Left lung (tissue), 14 donors: ENCODE measurements at places on chromosomes 5 and 9. TPM values are rescaled to one million over a fixed set of nuclear protein-coding genes. Genes with fewer than 3 reads are reported as not detected.

Gene NR2F1-AS1
- 10.5 TPM for total RNA-seq

Gene HK3
- total RNA-seq, result 97.0 TPM

Gene MRPS30
- total RNA-seq, result 36.3 TPM

Gene MLANA
- not detected for total RNA-seq

Gene TMEM161B
- 13.6 TPM for total RNA-seq

Gene SCAMP1
- total RNA-seq, result 34.6 TPM

Gene PCDHB14
- 2.6 TPM for total RNA-seq

Gene TIMD4
- 0.32 TPM for total RNA-seq

Gene FOXD4L4
- total RNA-seq, result 0.50 TPM

Gene S100Z
- total RNA-seq, result 0.60 TPM

Gene FBP2
- not detected for total RNA-seq

Gene TMEM38B
- 11.6 TPM for total RNA-seq

Gene RMRP
- total RNA-seq, result 27,227 TPM

Gene TEK
- 20.3 TPM for total RNA-seq

Gene MAMDC2
- 23.6 TPM for total RNA-seq

Gene PLEKHG4B
- total RNA-seq, result 1.2 TPM

Gene KIF27
- total RNA-seq, result 8.8 TPM

Gene GFI1B
- 0.18 TPM for total RNA-seq

Gene OSMR
- 87.8 TPM for total RNA-seq

Gene DEPDC1B
- total RNA-seq, result 1.3 TPM

Gene MYORG
- 6.9 TPM for total RNA-seq

Gene IFNK
- not detected for total RNA-seq

Gene MARVELD2
- total RNA-seq, result 38.3 TPM

Gene SERINC5
- total RNA-seq, result 57.0 TPM

Gene GPR151
- total RNA-seq, result not detected

Gene ASS1
- total RNA-seq, result 76.7 TPM

Gene HAPLN1
- total RNA-seq, result 0.73 TPM

Gene TAF11L14
- not detected for total RNA-seq

Gene ORM2
- total RNA-seq, result 3.4 TPM

Gene GFPT2
- total RNA-seq, result 17.6 TPM

Gene SLC1A3
- 31.7 TPM for total RNA-seq

Gene DDX46
- total RNA-seq, result 35.4 TPM

Gene NDUFS6
- 29.0 TPM for total RNA-seq

Gene RETREG1
- total RNA-seq, result 14.9 TPM

Gene WDR36
- 23.1 TPM for total RNA-seq

Gene DCAF12
- total RNA-seq, result 45.8 TPM

Gene HTR1A
- total RNA-seq, result not detected

Gene LCN15
- total RNA-seq, result not detected

Gene DDX31
- 12.4 TPM for total RNA-seq

Gene PHYHD1
- total RNA-seq, result 49.4 TPM

Gene SAXO1
- total RNA-seq, result not detected

Gene PCDHAC2
- 12.6 TPM for total RNA-seq

Gene TEX48
- not detected for total RNA-seq

Gene SCGB3A1
- 104 TPM for total RNA-seq

Gene RNF183
- total RNA-seq, result not detected

Gene SPATA31A1
- not detected for total RNA-seq

Gene PPP3R2
- not detected for total RNA-seq
